ENCODE measurements at places on chromosomes 7 and 10.

- DNase-seq, result no peak
Measured at GRCh38 chr10:79994556-79994955, 45.7 kb upstream of the SFTPD start.

- DNase-seq, result no peak
Measured at GRCh38 chr10:126511917-126512479, 123.7 kb upstream of the ADAM12 start.

- DNase-seq, result no peak
Measured at GRCh38 chr7:111736552-111736874, 174.2 kb upstream of the IMMP2L start.

GRCh38 chr10:112622786-112623185 is 175.8 kb downstream of the VTI1A start:
- no peak for DNase-seq

DNA sequence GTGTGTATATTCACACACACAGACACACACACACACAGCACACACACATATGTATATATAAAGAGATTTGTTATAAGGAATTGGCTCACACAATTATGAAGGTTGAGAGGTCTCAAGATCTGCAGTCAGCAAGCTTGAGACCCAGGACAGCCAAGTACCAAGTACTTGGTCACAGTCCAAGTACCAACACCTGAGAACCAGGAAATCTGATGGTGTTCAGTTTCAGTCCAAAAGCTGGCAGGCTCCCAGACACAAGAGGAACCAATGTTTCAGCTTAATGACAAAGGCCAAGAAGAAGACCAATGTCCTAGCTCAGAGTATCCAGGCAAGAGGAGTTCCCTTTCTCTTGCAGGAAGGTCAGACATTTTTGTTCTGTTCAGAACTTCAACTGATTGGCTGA is 780.2 kb downstream of the MAGI2 start:
- DNase-seq, result peak; percentile 23

GRCh38 chr7:158096582-158096981 is 491.0 kb downstream of the PTPRN2 start:
- no peak for DNase-seq

DNA sequence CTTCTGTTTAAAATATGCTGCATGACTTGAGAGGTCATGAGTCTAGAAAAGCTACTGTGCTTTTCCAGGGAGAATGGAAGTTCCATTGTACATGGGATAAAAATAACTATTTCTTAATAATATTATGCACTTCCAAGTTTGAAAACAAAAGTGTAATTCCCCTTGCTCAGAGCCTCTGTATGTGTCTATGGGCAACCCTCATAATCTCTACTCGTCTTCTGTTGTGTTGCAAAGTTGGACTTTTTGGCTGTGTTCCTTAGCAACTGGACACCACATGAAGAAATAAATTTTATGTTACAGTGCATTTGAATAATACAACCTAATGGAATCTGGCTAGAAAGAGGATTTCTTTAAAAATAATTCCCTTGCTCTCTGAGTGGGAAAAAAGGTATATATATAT is 242.6 kb downstream of the TWIST1 start:
- DNase-seq, result no peak

- peak; percentile 89 for DNase-seq
Measured at GRCh38 chr10:75209921-75210281, 695 bp upstream of the VDAC2 start.

DNA sequence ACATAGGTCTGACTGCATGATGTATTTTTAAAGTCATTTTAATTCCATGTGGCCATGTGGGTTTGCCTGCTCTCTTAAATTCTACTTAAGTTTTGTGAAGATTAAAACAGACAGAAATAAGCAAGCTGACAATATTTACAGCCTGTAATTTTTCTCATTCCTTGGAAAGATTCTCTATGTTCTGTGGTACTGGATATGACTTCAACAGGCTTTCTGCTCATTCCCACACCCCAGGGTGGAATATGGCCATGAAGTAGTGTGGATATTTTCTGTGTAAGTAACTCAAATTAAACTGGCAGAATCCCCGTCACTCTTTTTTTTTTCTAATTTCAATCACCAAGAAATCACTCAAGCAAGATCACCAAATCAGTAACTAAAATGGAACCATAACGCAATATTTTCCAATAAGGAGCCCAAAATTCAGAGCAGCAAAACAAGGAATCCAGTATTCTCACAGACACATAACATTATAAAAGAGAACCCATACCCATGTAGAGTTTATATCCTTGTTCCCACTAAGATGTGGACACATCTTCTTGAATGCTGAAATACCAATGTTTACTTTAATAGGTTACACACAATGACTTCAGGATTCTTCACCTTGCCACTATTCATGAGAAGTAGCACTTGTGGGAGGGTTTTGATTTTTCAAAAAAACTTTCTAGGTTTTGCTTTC is 5.7 kb downstream of the HOXA5 start:
- no peak for DNase-seq

- DNase-seq, result no peak
Measured at GRCh38 chr7:93231259-93231658, 907 bp upstream of the VPS50 start.

DNA sequence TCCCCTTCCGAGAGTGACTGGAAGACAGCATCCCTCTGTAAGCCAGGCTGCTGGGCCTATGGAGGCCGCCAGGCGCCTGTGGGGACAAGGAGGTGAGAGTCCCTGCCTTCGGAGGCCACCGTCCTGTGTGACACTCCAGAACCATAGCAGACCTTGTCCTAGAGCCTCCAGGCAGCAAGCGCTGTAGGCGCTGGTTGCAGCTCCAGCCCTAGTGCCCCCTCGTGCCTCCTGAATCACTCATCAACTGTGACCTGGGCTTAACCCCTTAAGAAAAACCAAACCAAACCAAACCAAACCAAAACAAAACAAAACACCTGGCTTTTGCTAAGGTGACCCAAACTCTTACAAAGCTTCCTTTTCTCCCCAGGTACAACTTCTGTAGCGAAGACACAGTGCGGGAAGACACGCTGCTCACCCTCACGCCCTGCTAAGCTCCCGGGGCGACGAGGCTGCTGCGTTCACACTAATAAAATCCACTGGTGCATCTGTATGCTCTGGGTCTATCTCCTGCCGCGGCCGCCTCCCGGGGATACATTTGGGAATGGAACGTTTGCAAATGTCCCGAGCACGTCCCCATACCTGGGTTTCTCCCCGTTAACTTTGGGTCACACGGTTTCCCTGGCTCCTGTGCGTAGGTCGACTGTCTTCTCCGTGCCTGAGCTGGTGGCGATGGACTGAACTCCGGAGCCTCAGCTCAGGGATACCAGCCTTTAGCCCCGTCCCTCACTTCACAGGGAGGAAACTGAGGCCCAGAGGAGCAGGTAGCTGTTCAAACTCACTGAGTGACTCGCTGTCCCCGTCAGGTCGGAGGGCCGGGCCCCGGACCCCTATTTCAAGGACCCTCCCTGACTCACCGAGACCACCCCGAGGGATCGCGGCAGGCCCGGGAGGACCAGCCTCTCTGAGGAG is 11.8 kb upstream of the PNLIPRP2 start:
- DNase-seq, result no peak

DNA sequence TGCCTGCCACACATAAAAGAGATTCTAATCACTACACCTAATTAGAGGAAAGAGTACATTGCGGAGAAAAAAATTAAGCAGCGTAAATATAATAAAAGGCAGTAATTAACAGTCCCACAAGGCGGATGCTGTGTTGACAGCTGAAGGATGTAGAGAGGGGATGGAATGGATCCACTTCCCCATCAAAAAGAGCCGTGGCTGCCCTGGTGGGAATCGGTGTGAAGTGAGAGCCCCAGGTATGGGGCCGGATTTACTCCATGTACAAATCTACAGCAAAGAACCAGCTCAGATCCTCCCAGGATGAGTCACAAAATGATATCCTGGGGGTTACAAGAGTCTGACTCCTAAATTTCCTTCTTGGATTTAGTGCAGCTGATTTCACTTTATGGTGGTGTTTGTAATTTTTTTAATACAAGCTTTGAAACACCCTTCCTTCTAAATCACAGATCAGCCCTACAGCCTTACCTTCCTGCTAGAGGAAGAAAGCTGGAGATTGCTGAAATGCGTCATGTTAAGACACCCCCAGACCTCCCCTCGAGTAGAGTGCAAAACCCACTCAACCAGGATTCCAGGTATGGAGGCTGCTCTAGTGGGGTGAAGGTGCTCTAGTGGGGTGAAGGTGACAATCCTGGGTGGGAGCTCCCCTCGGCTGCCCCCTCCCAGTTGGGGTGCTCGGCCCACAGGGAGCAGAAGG is 398.4 kb downstream of the PLXNA4 start:
- no peak for DNase-seq

- DNase-seq, result no peak
Measured at GRCh38 chr10:113945075-113945686, 90.7 kb downstream of the NHLRC2 start.

DNA sequence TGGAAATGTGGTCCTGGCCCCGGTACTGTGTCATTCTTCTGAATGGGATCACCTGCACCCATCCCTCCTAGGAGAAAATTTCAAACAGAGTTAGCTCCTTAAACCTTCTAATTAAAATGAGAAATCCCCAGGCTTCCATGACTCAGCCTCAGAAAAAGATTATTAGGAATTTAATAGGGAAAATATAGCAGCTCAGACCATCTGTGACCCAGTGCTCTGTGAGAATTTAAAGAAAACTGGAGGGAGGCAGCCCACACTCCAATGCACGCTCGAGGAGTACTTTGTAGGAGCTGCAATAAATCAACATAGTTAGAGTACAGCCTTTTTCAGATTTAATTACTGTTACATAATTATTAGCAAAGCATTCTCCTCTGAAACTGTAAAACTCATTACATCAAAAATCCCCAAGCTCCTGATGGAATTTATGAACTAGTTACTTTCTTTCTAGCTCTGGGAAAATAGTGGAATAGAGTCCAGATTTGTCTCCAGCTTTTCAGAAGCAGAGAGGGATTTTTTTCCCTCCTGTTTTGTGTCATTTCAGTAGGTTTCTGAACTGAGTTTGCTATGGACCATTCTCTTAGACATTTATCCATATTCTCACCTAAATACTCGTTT is 30.1 kb downstream of the NEUROD6 start:
- DNase-seq, result no peak

GRCh38 chr7:130887182-130887956 is 153.4 kb upstream of the KLF14 start:
- no peak for DNase-seq

GRCh38 chr10:25843551-25844170 is 90.4 kb upstream of the MYO3A start:
- no peak for DNase-seq

DNA sequence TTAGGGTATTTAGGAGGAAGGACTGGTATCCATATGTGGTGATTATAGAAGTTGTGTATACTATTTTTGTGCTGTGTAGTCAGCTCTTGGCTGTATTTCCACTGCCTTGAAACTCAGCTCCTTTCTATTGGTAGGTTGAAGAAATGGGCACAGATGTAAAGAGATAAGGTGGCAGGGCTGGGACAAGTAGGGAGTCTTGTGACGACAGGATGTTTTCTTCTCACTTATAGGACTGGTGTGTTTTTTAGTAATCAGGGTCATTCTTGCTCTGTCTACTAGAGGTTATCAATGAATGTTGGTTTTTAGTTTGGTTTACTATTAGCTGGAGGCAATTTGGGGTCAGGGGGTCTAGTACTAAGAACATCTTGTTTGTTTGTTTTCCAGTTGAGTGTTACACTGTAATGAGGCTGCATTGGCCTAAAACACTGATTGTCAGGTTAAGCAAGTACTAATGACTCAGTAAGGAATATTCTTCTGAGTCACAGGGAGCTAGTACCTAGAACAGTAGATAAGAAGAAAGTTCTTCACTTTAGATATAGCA is 11.8 kb downstream of the UBN2 start:
- no peak for DNase-seq

DNA sequence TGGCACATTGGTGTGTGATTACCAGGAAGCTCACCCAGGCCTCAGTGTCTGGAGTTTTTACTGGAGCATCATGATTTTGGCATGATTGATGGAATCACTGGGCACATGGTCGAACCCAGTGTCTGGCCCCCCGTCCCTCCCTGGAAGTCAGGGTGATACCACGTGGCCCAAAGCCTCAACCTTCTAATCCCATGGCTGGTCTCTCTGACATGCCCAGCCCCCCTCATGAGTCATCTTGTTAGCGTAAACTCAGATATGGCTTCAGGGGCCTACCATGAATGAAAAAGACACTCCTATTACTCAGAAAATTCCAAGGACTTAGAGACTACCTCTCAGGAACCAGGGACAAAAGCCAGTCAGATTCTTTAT is 109.3 kb downstream of the GRK5 start:
- DNase-seq, result no peak

DNA sequence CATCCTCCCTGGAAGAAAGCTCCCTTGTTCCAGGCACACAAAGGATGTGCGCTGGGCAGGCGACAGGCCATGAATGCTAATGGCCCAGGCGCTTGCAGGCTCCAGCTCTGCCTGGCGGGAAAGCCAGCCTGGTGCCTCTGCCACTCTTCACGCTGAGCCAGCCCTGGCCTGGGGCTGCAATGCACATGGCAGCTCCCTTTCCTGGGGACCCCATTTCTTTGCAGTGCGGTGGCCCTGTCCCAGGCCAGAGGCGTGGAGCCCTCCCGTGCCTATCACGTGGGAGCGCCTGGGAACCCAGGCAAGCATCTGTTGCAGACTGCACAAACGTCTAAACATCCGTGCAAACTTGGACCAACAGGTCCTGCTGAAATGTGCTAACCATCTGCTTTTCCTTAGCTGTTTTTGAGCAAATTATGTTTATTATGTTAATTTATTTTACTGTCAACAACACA is 152.1 kb upstream of the LYZL2 start:
- DNase-seq, result no peak

GRCh38 chr7:155763691-155764437 is 48.4 kb downstream of the SHH start:
- peak; percentile 41 for DNase-seq

DNA sequence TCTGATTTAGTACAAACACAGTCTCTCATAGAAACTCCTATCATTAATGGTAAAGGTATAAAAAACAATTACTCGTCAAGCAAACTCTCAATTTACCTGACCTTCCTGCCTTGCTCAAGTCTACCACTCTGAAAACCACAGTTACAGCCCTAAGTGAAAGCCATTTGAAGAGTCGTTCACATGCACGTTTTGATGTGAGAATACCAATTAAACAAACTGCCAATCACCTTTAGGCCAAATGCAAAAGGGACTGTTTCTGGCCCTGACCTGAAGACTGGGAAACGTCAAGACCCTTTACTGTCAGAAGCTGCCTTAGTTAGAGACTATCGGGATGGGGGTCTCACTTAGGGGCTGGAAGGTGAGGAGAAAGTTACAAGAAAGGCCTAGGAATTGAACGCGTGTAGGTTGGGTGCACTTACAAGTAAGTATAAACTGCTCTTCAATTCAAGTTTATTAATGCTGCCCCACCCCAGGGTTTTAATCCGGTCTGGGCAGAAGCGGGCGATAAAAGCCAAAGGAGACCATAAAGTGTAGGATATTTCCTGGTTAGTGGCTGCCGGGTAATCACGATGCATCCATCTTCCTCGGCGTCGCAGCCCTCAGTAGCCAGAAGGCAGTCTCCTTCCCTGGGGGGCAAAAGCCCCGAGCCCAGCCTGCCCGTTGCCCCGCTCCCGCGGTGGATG is 935 bp downstream of the TM9SF3 start:
- no peak for DNase-seq

- DNase-seq, result no peak
Measured at GRCh38 chr7:39468808-39469374, 97.3 kb upstream of the YAE1 start.

- DNase-seq, result no peak
Measured at GRCh38 chr10:129939416-129940275, 24.4 kb downstream of the EBF3 start.
